ENCODE measurements at places on chromosomes 16 and 17.
A peak's percentile ranks its signal among the peaks of the same experiment; 100 is the strongest.

DNA sequence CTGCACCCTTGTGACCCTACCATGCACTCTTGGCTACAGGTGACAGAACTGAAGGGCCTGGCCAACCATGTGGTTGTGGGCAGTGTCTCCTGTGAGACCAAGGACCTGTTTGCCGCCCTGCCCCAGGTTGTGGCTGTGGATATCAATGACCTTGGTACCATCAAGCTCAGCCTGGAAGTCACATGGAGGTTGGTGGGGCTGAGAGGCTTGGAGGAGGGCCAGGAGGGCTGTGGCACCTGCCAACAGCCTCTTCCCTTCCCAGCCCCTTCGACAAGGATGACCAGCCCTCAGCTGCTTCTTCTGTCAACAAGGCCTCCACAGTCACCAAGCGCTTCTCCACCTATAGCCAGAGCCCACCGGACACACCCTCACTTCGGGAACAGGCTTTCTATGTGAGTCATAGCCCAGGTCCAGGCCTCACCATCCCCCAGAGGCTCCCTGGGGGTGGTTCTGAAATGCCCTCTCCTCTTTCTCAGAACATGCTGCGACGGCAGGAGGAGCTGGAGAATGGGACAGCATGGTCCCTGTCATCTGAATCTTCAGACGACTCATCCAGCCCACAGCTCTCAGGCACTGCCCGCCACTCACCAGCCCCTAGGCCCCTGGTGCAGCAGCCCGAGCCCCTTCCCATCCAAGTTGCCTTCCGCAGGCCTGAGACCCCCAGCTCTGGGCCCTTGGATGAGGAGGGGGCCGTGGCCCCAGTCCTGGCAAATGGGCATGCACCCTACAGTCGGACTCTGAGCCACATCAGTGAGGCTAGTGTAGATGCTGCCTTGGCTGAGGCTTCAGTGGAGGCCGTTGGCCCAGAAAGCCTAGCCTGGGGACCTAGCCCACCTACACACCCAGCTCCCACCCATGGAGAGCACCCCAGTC is 13.0 kb downstream of the RIPOR1 start:
- no peak for DNase-seq

GRCh38 chr17:80416940-80417293 is 1.9 kb downstream of the ENDOV start:
- DNase-seq: no peak

- DNase-seq: peak; percentile 76
Observed at GRCh38 chr17:48335858-48336500, 94.0 kb downstream of the SKAP1 start.

DNA sequence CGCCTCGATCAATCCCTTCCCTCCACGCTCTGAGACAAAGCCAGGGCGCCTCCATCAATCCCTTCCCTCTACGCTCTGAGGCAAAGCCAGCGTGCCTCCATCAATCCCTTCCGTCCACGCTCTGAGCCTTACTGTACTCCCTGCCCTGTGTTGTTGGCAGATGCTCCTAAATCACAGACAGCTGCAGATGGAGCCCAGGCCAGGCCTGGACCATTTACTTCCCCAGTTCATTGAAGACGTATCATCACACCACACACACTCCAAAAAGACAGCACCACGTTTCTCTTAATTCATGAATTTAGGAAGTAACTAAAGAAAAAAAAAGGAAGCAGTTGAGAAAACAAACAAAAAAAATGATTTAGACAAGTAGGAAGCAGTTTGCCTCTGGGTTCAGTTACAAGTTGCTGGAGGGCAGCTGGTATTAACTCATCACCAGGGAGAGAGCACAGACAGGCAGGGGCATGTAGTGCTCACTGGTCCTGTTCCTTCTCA is 7.4 kb upstream of the CD300LD start:
- no peak for DNase-seq
